Stimulated activated naive CD8-positive, alpha-beta T cell treated with anti-CD3 and anti-CD28 coated beads, Interleukin-15, Interleukin-2, amounts not matched to agents 100 U/mL and 50 U/mL, for 24 hours (primary cell): ENCODE measurements at places on chromosomes 6 and 20.

DNA sequence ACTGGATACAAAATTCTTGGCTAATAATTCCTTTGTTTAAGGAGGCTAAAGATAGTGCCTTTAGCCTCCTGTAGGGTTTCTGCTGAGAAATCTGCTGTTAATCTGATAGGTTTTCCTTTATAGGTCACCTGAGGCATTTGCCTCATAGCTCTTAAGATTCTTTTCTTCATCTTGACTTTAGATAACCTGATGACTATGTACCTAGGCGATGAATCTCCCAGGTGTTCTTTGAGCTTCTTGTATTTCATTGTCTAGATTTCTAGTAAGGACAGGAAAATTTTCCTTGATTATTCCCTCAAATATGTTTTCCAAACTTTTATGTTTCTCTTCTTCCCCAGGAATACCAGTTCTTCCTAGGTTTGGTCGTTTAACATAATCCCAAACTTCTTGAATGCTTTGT, 479.4 kb upstream of the MAN1A1 start:
- DNase-seq: no peak

GRCh38 chr6:163701762-163702161, 287.2 kb downstream of the QKI start:
- DNase-seq: no peak

DNA sequence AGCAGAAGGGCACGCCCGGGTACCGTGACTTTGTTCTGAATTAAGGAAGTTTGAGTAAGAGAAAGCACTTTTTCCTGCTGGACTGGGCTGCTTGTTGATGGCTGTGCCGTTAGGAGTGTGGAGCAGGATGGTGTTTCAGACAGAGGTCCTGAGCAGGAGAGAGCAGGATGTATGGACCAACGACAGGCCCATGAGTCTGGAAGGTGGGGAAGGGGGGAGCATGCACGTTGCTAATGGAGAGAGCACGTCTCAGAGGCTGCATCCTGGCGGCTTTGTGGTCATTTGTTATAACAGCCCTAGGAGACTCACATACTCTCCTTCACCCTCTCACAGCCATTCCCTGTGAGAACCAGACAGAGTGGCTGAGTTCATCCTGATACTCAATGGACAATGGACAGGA, 56.8 kb downstream of the PHACTR3 start:
- DNase-seq: no peak

DNA sequence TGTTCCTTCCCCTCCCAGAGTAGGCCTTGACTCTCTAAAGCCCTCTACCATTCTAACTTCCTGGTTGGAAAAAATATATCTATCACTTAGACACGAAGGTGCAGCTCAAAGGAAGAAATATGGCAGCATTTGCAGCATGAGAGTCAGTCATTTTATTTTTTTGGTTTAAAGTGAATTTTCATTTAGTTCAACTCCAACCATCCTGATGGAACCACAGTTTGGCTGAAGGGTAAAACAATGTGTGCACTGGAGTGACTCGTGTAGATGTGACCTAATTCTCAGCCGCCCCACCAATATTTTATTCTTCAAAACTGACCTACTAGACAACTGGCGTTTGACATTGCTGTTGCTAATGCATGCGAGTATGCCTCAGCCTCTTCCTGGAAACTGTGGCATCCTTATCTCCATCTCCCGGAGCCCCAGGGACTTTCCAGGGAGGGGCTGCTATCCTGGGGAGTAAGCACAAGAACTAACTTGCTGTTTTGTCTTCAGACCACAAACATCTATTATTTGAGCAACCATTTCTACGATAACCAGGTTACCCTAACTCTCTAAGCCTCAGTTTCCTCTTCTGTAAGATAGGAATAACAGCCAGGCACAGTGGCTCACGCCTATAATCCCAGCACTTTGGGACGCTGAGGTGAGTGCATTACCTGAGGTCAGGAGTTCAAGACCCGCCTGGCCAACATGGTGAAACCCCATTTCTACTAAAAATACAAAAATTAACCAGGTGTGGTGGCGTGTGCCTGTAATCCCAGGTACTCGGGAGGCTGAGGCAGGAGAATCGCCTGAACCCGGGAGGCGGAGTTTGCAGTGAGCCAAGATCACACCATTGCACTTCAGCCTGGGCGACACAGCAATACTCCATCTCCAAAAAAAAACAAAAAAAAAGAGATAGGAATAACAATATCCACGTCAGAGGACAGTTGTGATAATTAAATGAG, 148.7 kb upstream of the JARID2 start:
- DNase-seq: peak; percentile 5

GRCh38 chr6:158803733-158804143, 15.4 kb downstream of the EZR start:
- no peak for DNase-seq

GRCh38 chr6:34792605-34793500, 970 bp downstream of the BLTP3A start:
- peak; percentile 30 for DNase-seq

GRCh38 chr6:22328474-22328873, 31.6 kb upstream of the PRL start:
- DNase-seq: no peak

- DNase-seq: no peak
Observed at GRCh38 chr6:39530201-39530759, 194.9 kb downstream of the KIF6 start.

DNA sequence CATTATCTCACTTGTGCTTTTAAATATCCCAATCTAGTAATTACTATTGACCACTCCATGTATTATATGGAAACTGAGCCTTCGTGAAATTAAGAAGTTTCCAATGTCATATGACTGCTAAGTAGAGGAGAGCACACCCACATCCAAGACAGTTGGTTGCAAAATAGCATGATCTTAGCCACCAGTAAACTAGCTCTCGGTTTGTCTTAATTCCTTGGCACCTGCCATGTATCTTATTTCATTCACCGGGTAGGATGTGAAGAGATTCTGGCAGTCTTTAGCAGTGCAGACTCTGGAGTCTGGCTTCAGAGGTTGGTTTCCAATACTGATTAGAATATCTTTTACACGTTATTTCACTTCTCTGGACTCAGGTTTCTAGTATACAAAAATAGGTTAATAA, 270.3 kb downstream of the LAMA2 start:
- no peak for DNase-seq

DNA sequence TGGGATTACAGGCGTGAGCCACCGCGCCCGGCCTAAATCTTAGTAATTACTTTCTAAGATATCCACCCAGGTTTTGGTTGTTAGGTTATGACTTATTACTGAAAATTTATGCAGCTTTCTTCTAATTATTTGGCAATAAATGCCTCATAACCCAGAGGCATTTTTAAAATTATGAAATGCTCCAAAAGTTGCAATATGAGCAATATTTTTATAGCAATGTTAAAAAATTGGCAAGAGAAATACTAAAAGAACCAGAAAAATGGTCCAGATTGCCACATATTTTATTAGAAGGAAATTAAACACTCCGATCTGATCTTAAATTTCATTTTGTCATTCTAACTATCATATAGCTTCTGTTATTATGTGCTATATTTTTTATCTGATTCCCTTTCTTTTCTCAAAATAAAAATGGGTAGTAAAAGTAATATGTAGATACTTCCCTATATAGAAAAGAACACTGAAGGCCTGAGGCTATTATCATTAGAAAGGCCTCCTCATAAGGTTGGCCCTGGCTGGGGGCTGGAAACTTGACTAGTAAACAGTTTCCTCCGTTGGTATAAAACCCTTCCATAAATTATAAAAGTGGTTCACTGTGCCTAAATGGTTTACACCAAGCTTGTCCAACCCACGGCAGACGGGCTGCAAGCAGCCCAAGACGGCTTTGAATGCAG, 22.1 kb downstream of the BLOC1S5 start:
- no peak for DNase-seq

- DNase-seq: no peak
Observed at GRCh38 chr6:38110481-38110971, 291.0 kb downstream of the ZFAND3 start.

GRCh38 chr6:26553635-26554446, 15.7 kb downstream of the HMGN4 start:
- peak; percentile 80 for DNase-seq

DNA sequence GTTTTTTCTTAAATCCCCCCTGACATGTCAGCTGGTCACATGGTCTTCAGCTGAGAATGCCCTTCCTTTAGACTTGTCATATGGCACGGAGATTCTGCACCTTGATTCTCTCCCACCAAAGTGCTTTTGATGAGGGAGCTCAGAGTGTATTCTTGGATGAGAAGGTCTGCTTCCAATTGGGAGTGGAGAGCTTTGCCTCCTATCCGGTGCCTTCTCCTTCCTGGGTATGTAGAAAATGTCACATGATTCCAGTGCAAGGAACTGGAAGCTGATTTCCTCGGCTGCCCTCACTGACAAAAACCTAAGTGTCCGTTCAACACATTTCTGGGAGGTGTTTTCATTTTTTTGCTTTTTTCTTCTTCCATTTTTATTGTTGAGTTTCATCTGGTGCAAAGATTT, 197.2 kb downstream of the TFAP2C start:
- no peak for DNase-seq

DNA sequence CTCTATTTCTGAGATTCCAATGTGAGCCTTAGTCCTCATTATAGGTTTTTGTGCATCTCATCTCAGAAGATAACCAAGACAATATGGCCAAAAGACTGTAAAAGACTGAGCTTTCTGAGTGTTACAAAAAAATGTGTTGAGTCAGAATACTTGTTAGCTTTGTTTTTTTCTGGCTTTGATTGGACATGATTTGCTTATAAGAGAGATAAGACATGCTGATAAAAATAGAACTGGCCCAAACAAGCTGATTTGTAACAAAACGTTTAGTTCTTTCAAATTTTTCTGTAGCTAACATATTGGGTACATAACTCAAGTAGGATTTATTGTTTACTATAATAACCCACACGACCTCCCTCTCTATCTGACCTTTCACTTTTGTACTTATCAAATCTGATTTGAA, 32.9 kb downstream of the FILIP1 start:
- DNase-seq: no peak

- DNase-seq: no peak
Observed at GRCh38 chr20:20761301-20761700, 48.9 kb upstream of the RALGAPA2 start.

- no peak for DNase-seq
Observed at GRCh38 chr20:24304291-24304690, 165.1 kb upstream of the SYNDIG1 start.

DNA sequence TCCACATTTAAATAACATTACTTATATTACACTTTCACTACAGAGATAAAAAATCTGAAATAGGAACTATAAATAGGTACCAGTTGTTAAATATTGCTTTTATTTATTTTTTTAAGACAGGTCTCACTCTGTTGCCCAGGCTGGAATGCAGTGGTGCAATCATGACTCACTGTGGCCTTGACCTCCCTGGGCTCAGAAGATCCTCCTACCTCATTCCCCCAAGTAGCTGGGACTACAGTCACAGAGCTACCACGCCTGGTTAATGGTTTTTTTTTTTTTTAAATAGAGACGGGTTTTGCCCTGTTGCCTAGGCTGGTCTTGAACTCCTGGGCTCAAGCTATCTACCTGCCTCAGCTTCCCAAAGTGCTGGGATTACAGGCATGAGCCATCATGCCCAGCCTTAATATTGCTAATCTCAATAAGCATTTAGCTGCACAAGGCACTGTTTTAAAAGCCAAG, 17.3 kb downstream of the EEF1E1 start:
- DNase-seq: no peak

DNA sequence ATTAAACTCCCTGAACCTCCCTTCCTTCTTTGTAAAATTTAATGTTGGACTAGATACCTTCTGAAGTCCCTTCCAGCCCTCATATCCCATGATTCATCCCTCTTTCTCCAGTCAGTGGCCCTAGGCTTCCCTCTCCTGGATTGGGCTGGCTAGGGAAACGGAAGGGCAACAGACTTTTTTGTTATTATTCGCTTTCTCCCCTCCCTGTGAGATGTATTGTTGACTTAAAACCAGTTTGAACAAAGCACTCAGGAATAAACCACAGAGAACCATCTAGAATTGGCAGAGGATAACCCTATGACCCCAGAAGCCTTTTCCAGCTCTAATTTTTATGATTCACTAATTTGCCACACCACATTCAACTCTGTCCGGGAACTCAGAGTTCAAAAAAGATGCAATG, 239.7 kb upstream of the SUPT3H start:
- no peak for DNase-seq

DNA sequence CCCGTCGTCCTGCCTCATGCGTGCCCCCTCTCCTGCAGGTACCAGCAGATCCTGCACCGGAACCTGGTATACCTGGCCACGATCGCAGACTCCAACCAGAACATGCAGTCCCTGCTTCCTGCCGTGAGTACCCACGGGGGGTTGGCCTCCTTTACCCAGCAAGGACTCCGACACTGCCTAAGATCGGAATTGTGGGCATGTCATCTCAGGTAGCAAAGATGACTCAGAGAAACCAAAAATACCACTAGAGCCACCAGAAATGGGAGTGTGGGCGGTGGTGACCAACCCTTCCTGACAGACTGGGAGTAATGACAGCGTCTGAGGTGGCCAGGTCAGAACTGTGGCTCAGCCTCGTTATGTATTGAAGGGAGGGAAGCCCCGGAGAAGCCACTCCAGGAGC, 16.3 kb downstream of the SS18L1 start:
- DNase-seq: peak; percentile 79

GRCh38 chr6:4153514-4153985, 18.2 kb upstream of the ECI2 start:
- no peak for DNase-seq

- DNase-seq: no peak
Observed at GRCh38 chr20:54021446-54022235, 48.8 kb downstream of the BCAS1 start.

DNA sequence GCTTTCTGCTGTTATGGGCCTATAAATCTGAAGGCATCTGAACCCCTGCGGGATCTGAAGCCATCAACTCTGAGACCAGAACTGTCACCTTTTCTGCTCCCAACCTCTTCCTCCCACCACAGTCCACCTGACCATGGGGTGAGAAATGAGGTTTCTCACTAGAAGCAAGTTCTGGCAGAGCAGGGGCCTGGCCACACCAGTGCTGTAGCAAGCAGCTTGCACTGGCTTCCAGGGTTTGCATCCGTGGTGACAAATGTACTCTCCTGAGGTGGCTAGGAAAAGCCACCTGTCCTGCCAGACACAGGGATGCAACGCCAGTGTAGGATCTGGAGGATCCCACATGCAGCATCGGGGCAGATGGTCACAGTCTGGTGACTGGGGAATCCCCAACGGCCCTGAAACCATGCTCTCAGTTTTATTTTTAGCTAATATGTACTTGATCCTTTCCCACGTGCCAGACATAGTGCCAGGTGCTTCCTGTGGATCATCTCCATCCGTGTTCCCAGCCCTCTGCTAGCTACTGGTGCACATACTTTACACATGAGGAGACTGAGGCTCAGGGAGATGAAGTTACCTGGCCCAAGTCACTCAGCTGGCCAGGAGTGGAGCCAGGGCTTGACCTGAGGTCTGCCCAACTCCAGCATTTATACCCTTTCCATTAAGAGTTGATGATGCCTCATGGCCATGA, 122.1 kb upstream of the SPACA1 start:
- peak; percentile 7 for DNase-seq
